ENCODE measurements at places on chromosomes 2 and 18.
A peak's percentile ranks its signal among the peaks of the same experiment; 100 is the strongest.

DNA sequence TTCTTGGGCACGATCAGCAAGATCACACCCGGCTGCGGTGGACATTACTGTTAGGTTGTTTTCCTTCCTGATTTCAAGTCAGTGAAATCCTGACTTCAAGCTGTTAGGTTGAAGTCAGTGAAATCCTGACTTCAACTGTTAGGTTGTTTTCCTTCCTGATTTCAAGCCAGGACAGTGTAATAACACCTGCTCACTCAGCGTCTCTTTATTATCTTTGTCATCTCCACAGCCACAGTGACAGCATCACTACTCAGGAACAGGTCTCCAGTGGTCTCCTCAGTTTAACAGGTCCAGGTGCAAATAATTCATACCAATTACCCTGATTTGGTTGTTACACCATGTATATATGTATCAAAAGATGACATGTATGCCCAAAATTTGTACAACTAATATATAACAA lies 208.1 kb upstream of the REG3G start:
- no peak for DNase-seq

DNA sequence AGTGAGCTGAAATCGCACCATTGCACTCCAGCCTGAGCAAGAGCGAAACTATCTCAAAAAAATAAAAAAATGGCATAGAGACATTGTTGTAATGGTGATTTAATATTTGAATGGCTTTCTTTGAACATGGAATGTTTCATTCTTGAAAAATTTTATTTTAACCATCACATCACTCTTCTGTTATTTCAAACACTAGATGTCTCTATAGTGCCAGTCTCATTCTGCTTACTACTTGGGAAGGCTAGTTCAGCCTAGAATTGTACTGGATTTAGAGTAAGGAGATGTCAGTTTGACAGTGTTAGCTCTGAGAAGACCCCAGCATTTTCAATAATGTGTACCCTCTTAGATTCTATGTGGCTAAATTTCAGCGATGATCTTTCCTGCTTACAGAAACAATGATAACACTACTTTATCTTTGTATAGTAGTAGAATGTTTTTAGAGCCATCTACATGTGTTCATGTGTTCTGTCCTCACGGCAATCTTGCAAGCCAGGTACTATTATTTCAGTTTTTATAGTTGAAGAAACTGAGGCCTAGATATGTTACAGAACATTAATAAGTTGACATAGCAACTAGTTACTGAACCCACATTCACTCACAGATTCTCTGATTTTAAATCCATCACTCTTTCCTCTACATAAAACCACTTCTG lies 142.9 kb upstream of the ZSWIM2 start:
- no peak for DNase-seq

- no peak for DNase-seq
Observed at GRCh38 chr2:5975401-5975800, 283.2 kb downstream of the SOX11 start.

GRCh38 chr18:50009773-50010335 lies 185.1 kb downstream of the MYO5B start:
- peak; percentile 24 for DNase-seq

All from stimulated activated CD4-positive, alpha-beta T cell treated with anti-CD3 and anti-CD28 coated beads, Interleukin-4, amount 100 ng/mL, for 24 hours (primary cell).